ENCODE measurements at places on chromosomes 12 and 14.

GRCh38 chr14:56648508-56649301 lies 69.1 kb downstream of the TMEM260 start:
- DNase-seq = no peak

DNA sequence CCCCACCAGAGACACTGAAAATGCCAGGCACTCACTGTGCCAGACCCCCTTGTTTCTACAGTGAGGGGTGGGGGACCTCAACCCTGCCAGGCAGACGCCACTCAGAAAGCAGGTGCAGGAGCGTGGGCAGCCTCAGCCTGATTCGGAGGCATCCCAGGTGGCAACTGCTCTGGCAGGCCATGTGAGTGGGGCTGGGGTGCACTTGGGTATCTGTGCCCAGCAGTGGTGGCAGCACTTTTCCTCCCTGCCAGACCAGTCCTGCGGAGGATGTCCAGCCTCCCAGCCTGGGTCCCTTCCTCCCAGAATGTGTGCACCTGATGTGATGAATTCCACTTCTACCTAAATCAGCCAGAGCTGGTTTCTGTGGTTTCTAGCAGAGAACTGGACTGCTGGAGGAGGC lies 13.4 kb upstream of the TTC7B start:
- DNase-seq = no peak

DNA sequence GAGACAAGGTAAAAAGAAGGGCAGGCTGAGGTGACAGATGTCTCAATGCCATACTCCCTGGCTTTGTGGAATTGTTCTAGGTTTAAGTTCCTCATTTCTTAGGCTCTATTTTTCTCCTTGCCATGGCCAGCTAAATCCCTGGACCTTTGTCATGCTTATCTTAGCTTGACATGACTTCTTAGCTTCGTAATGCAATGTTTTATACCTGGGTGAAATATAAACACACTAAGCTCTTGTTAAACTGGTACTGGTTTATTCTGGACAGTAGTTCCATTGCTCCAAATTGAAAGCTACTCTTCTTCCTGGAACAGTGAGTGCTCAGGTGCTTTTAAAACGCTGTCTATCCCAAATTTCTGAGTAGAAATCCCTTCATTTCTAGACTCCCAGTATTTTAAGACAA lies 17.4 kb upstream of the ARHGAP5 start:
- DNase-seq = no peak

DNA sequence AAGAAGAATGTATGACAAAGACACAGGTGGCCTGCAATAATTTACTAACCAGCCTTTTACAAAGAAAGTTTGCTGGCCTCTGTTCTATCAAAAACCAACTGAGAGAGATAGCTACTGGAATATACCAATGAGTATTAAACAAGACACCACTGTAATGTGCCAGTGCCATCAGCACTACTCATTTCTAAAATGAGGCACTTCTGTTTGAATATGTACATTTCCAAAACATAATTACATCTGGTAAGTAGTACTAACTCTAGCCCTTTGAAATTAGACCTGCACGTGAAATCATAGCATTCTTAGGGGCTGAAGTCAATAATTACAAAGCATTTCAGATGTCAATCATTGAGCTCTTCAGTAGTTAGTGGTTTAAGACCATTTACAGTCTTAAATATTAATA lies 6.9 kb upstream of the SYCP3 start:
- DNase-seq = no peak

DNA sequence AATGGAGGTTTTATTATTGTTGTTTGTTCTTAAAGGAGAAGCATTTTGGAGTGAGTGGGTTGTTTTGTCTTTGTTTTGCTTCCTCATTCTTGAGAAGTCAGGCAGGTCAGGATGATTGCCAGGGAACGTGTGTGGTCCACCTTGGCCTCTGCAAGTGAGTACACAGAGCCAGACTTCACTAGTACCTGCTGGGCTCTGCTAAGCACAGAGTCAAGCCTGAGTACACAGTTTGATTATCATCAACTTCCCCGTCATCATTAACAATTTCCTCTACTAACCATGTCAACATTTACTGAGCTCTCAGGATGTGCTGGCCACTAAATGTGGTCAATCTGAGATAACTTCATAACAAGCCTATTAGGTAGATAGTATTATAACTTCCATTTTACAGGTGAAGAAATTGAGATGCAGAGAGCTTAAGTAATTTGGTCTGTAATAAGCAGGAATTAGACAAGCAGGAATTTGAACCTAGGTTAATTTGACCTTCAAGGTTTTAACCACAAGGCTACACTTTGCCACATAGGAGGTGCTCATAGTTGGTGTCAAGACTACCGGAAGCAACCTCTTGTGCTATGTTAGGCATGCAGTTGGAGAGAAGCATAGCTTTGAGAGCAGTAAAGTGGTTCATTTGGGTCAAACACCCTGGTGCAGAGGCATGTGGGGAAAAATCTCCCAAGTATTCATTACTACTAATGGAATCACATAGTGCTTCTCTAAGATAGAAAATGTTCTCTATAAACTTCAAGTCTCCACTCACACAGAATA lies 178.3 kb downstream of the NUAK1 start:
- DNase-seq = no peak

- DNase-seq = no peak
Measured at GRCh38 chr12:100733817-100734593, 60.6 kb upstream of the ANO4 start.

DNA sequence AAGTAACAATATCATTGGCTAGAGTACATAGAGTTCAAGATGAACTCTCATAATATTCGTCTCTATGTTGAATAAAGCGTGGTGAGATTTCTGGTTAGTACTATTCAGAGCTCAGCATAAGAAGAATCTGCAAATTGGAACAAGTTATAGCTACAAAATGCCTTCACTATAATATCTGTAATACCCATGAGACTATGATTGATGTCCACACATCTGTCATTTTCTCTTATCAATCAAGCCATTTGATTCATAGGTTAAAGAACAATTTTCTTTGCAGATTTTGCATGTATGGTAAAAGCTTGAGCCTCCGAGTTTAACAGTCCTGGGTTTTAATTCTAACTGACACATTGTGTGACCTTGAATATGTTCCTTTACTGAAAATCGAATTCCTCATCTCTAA lies 1.4 kb downstream of the SOCS4 start:
- no peak for DNase-seq

- no peak for DNase-seq
Measured at GRCh38 chr14:33880330-33880729, 70.5 kb downstream of the EGLN3 start.

DNA sequence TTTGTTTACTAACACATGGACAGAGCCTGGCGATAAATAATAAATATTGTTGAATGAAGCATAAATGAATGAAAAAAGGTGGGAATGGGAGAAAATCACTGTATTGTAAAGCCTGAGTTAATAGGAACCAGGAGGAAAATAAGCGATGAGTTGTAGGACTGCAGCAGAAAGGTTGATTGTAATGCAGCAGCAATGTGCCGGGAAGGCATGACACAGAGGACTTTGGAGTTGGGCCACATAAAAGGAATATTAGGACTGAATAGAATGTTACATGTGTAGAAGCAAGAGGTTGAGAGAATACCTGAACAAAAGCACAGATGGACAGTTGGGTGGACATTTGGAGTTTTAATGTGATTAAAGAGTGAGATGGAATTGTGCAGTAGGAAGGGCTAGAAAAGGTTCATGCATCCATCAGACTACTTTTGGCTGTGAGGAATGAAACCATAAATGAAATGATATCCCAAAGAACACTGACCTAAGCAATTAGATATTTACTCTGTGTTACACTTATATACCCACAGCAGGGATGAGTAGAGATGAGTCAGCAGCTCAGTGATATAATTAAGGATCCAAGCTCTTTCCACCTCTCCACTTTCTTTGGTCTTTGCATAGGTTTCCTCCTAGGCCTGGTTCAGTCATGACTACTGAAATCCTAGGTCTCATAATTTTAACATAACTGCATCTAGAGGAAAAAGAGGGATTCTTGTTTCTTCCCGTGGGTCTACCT lies 55.4 kb downstream of the CCER1 start:
- DNase-seq = no peak

DNA sequence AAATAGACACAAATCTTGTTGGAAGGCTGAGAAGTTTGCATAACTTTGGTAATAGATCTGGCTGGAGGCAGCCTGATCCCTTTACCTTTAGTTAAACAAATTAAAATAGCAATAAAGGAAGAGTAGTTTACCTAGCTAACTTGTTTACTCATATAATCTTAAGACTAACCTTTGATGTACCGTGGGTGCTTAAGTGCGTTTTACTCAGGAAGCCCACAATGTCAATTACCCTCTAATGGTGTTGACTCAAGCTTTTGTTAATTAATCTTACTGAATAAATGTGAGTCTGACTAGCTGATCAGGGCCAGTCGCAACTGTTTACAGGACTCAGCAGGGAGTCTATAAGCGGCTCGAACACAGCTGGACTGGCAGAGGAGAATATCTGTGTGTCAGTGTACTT lies 51.5 kb downstream of the FAR2 start:
- no peak for DNase-seq

DNA sequence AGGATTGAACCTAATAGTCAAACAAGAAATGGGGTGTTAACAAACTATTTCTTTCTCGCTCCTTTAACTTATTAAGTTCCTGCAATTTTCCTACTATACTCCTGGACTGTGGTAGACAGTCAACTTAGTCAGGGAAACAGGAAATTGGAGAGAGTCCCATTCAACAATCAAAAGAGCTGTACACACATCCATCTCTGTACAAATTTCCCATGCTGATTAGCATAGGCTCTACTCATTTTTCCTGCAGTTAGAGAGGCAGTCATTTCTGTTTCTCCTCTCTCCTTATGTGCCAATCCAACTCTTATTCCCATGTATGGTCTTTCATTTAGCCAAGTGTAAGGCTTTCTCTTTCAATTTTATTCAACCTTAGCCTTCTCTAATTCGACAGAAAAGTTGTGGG lies 1168.5 kb upstream of the FLRT2 start:
- no peak for DNase-seq

DNA sequence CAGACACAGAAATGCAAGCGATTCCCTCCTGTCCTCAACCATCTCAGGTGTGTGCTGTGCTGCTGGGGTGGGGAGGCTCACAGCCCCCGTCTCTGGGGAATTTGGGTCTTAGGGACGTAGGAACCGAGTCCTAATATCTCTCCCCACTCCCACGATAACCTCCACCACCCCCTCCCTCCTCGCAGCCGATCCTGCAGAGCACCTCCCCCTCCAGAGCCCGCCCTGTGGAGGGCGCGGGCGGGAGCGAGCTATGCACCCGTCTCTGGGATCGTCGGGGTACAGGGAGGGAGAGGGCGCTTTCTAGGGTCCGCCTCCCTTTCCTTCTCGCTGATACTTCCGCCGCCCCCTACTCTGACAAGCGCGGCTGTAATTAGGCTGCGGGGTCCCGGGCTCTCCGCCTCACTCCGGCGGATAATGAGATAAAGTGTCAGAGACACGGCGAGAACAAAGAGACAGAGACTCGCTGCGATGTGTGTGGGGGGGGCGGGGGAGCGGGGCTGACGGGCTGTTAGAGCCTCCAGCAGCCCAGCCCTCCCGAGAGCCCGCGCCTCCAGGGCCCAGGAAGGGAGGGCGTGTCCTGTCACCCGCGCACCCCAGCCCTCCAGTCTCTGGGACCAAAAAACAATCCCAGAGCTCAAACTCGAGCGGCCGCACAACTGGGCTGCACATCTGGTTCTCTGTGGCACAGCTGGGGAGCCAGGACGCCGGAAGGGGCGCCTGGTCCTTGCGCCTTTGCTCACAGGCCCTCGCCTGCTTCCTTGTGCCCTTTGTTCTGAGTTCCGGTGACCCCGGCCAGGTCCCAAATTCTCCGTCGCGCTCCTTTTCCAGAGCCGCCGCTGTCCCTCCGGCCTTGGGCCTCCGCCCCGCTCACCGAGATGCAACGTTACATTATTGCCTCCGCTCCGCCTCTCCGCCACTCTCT lies 8.7 kb downstream of the SHMT2 start:
- no peak for DNase-seq

DNA sequence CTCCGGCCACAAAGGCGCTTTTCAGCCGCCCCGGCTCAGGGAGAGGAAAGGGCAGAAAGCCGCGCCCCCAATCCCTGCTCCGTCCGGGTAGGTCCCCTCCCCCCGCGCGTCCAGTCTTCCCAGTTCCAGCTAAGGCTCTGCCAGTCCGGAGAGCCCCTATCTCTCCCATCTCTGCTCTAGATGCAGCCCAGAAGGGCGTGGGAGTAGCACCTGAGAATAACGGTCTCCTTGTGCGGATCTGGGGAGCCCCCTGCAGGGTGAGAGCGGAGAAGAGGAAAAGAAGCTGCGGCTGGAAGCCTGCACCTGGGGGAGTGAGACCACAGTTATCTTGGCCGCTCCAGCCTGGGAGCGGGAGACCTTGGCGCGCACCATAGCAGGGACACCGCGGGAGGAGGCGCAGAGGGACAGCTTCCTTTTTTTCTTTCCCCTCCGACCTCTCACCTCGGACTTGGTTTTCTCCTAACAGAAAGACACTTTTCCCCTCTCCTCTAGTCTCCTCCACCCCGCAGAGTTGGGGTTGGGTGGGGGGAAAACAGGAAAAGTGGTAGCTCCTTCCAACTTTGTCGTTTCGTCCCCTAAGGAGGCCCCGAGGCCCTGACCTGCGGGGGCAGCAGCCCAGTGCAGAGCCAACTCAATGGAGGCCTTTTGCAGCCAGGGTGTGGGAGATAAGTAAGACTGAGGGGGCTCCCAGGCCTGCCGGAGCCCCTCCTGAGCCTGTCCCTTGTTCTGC lies 2.4 kb downstream of the DHH start:
- peak; percentile 16 for DNase-seq

DNA sequence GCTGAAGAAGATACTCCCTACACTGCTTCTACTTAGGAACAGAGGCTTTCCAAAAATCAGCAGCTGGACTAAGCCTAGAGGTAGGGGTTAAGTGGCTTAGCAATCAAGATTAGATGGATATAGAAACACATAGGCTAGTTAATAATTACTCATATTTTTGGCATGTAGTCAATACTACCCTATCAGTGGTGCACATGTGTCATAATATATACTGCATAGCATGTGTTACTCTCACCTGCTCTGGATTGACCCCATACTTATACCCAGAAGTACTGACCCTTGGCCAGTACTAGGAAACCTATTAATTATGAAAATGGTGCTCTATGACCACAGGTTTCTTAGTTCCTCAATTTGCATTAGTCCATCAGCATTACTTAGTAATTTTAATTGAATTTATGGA lies 528.4 kb upstream of the LMO3 start:
- DNase-seq = no peak

- no peak for DNase-seq
Measured at GRCh38 chr14:53533384-53533970, 380.4 kb upstream of the DDHD1 start.

GRCh38 chr14:23353433-23353780 lies 720 bp upstream of the SLC22A17 start:
- no peak for DNase-seq

GRCh38 chr12:7557227-7557626 lies 53.6 kb upstream of the CD163 start:
- no peak for DNase-seq

- no peak for DNase-seq
Measured at GRCh38 chr14:104297721-104298401, 159.5 kb downstream of the KIF26A start.

- DNase-seq = no peak
Measured at GRCh38 chr14:22900081-22900799, 17.2 kb downstream of the REM2 start.

GRCh38 chr14:88026890-88027289 lies 22.0 kb downstream of the GPR65 start:
- no peak for DNase-seq
